ENCODE measurements at places on chromosomes 2 and 18.

- peak; percentile 9 for DNase-seq
Measured at GRCh38 chr2:393711-394696, 106.1 kb upstream of the ALKAL2 start.

DNA sequence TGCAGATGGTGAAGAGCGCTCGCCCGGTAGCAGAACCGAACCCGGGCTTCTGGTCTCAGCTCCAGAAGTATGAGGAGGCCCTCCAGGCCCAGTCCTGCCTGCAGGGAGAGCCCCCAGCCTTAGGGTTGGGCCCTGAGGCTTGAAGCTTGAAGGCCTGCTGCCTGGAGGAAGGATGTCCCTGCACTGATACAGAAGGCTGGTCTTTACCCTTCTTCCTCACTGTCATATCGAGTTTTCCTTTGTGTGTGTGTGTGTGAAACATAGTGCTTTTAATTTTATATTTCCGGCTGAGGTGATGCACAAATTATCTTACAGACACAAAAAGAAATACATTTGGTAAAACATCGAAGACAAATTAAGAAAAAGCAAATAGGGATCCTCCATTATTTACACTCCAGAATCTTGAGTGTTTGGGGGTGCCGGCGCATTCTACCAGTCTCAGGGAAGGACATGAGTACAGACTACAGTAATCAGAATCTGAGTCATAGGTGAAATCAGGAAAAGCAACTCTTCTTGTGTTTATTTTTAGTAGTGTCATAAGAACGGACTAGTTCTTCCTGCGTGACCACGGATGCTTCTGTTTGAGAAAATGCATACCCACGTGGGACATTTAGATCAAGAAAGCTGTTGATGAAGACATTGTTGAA is 1.3 kb downstream of the DUSP28 start:
- no peak for DNase-seq

DNA sequence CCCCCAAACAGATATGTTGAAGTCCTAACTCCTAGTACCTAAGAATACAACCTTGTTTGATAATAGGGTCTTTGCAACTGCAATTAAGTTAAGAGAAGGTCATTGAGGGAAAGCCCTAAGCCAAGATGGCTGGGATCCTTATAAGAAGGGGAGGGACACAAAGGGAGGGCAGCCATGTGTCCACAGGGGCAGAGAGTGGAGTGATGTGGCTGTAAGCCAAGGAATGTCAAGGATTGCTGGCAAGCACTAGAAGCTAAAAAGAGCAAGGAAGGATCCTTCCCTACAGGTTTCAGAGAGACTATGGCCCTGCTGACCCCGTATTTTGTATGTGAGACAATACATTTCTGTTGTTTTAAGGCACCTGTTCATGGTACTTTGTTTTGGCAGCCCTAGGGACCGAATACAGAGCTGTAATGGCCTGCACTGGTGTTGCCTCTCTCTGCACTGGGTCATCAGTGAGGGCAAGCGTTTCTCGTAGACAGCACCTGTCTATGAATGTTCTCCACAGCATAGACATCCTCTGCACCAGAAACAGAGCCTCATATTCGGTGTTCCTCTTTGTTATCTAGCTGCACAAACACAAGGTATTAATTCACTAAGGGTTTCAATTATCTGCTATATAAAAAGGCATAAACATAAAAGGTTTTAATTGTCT is 75.4 kb upstream of the AQP4 start:
- DNase-seq: no peak

DNA sequence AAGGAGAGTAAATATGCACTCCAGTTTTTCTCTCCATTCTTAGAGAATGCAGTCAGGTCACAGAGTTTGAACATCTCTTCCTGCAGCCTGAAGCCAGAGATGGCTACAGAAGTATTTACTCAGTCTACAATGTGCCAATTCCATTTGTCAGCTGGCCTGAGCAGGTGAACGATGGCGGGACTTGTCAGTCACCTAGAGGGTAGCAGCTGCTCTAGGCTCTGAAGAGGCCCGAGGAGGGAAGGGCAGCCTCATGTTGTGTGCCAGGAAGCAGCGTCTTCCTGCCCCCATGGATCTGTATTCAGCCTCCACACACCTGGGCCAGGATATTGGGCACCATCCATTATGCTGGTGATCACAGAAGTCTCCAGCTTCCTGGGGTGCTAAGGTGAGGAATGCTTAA is 316.7 kb upstream of the CHAC2 start:
- DNase-seq: no peak

GRCh38 chr2:46073540-46074046 is 223.6 kb upstream of the EPAS1 start:
- DNase-seq: no peak

DNA sequence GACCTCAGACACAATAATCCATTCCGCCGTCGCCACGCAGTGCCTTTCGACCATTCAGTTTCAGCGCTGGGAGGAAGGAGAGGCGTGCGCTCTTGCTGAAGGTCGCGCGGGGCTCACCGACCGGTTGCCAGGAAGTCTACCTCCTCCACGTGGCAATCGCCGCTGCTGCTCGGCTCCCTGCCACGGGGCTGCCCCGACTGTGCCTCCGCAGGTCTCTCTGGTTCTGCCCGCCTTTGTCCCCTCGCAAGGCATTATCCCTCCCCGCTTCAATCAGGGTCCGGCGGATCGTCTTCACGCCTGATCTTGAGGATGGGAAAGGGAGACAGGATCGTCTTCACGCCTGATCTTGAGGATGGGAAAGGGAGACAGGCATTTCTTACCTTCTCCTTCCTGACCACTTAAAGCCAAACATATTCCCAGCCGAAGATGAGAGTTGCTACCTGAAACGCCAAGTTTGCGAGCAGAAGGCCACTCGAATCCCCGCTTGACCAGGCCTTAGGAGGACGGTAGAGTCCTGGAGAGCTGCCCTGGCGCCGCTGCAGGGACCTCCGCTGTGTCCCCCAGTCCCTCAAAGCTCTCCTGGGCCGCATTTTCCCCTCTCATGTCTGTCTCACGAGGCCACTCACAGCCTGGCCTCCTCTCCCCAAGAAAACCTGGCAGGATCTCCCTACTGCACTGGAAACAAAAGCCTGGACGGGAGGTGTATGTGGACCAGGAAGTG is 4.3 kb upstream of the GPR45 start:
- DNase-seq: no peak

DNA sequence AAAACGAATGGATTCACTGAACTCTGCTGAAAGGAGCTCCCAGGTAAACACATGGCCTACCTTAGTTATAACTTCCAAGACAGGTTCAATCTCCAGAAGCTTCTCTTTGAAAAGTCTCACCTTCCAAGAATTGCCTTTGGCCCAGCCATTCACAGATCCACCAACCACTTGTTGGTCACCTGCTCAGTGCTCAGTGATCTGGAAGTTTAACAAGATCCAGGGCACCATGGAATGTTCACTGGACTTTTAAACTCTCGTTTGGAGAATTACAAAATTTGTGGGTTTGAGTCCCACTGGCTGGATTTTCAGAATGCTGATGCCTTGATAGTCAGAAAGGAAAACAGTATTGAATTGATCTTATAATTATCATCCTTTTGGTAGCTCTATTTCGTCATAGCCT is 9.4 kb downstream of the GPR39 start:
- DNase-seq: no peak

GRCh38 chr2:169366066-169366465 is 3.7 kb upstream of the LRP2 start:
- DNase-seq: no peak

- no peak for DNase-seq
Measured at GRCh38 chr18:80182855-80183254, 64.5 kb downstream of the PARD6G start.

DNA sequence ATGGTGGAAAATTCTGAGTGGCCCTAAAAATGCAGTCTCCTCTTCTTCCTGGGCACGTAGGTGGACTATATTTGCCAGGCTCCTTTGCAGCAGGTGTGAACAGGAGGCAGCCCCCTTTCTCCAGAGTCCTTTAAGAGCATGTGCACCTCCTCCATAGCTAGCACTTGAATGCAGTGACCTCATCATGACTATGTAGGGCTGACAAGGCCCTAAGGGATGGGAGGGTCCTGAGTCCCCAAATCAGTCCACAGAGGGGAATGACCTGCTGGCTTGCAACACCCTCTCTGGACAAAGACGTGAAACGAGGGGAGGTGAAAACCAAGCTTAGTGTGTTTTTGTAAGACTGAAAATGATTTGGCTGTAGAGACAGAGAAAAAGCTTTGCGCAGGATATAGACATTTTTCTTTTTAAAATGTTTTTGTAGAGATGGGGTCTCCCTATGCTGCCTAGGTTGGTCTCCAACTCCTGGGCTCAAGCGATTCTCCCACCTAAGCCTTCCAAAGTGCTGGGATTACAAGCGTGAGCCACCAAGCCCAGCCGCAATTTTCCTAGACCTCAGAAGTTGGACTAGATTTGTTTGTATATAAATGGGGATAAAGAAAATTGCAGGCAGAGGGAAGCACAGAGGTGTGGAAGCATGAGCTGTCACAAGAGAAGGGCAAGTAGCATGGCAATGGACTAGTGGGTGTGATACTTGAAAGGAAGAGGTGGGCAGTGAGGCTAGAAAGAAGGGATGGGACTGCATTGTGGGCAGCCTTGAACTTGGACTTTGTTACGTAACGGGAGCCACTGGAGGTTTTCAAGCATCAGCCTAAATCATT is 28.8 kb downstream of the LONRF2 start:
- DNase-seq: no peak

- DNase-seq: no peak
Measured at GRCh38 chr2:71595569-71595968, 142.2 kb downstream of the DYSF start.

DNA sequence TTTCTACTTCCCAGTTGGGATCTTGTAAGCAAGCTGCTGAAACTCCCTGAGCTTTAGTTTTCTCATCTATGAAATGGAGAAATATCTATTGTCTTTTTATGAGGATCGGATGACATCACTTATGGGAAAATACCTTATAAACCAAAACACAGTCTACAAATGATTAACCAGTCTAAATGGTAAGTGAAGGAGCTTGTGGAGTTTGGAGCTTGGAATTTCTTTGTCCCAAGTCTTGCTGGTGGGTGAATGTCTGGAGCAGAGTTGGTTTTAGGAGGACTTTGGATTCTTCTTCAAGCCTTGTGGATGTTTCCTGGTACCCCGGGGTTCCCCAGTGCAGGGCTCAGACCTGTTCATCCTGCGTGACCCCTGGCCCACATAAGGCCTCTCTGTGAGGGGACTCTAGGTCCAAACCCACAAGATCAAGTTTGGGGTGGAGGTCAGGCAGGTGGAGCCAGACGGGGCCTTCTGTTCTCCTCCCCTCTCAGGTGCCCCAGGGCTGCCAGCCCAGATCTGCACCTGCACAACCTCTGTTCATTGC is 43.2 kb downstream of the FOSL2 start:
- DNase-seq: no peak

DNA sequence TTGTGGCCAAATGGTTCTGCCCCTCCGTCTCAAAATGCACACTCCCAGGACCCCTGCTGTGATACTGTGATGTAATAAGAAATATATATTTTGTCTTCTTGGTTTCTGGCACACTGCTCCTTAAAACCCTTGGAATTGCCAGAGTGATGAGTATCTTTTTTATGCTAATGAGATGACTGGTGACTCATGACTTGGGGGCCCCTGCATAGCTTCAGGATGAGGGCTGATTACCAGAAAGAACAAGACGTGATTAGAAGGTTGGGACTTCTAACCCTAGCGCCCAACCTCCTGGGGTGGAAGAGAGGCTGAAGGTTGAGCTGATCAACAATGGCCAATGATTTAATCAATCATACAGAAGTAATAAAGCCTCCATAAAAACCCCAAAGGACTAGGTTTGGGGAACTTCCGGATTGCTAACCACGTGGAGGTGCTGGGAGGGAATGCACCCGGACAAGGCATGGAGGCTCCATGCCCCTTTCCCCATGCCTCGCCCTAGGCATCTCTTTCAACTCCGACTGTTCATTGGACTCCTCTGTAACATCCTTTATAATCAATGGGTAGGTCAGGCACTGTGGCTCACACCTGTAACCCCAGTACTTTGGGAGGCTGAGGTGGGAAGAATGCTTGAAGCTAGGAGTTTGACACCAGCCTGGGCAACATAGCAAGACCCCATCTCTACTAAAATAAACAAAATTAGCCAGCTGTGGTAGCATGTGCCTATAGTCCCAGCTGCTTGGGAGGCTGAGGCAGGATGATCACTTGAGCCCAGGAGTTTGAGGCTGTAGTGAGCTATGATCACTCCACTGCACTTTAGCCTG is 89.1 kb downstream of the HS1BP3 start:
- DNase-seq: no peak

GRCh38 chr2:114368705-114369104 is 73.7 kb upstream of the DPP10 start:
- no peak for DNase-seq

DNA sequence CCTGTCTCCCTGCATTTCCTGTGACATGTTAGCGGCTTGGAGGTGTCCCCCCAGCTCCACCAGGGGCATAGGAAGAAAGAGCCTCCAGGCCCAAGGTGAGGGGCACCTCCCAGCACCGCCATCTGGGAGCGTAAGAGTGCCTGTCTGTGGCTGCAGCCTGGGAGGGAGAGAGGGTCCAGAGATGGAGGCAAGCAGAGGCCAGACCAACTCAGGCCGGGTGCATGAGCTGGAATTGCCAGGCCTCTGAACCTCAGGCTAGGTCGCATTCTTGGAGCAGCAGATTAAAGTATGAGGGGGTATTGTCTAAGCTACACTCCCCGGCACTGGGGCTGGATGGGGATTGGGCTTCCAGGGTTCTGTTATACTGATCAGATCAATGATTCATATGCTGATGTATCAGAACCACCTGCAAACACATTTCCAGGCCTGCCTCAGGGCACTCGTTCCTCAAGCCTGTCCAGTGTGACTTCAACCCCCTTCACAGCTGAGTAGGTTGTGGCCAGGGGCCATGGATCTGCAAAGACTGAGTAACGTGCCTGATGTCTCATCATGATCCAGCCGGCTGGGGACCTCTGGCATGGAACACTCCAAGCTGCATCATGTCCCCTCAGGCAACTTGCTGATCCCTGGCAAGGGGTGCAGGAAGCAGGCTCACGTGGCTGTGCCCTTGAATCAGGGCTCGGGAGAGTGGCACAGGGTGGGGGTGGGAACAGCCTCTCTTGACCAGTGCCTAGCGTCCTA is 73.2 kb downstream of the HS1BP3 start:
- DNase-seq: no peak

- no peak for DNase-seq
Measured at GRCh38 chr18:3411327-3411726, 38.6 kb upstream of the TGIF1 start.

GRCh38 chr2:142165790-142166189 is 35.0 kb upstream of the LRP1B start:
- DNase-seq: no peak

GRCh38 chr18:3171631-3172030 is 48.1 kb downstream of the MYOM1 start:
- DNase-seq: no peak

- DNase-seq: no peak
Measured at GRCh38 chr18:46567196-46567595, 89.8 kb downstream of the LOXHD1 start.

GRCh38 chr2:41495050-41495449 is 552.8 kb upstream of the PKDCC start:
- DNase-seq: no peak

- DNase-seq: no peak
Measured at GRCh38 chr2:165720511-165720910, 73.5 kb downstream of the GALNT3 start.
